ENCODE measurements at places on chromosomes 16 and 17.
A peak's percentile ranks its signal among the peaks of the same experiment; 100 is the strongest.

GRCh38 chr16:15498427-15499175 is 64.2 kb downstream of the BMERB1 start:
- no peaks in the 10 kb centered on the region for H3K36me3 ChIP-seq
- H3K4me1 ChIP-seq: peaks cover 21% of the 10 kb centered on the region

DNA sequence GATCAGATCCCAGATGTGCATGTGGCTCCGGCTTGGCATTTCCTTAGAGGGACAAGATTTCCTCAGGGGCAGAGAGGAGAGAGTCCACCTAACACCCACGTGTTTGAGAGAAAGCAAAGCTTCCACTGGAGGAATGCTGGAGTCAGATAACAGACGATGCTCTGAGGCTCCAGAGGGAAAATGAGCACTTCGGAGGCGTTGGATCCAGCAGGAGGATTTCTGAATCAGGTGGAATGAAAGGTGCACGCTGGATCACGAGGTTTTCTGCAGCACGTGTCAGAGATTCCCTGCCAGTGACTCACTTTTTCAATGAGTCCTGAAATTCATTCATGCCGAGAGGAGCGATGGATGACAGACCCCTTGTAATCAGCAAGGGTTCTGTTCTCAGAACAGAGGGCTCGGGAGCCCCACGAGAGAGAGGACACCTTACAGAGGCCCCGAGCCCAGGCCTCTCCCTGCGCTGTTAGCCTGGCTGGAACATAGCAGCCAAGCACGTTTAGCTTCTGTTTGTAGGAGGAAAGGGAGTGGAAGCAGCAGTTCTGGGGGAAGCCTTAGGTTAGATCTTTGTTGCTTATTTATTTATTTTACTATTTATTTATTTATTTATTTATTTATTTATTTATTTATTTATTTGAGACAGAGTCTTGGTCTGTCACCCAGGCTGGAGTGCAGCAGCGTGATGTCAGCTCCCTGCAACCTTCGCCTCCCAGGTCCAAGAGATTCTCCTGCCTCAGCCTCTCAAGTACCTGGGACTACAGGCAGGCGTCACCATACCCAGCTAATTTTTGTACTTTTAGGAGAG is 49.3 kb upstream of the JPH3 start:
- no peaks in the 10 kb centered on the region for H3K27me3 ChIP-seq
- H3K36me3 ChIP-seq: no peaks in the 10 kb centered on the region
- no peak overlapping the region for H3K4me3 ChIP-seq
- no peak overlapping the region for H3K27ac ChIP-seq
- no peaks in the 10 kb centered on the region for H3K4me1 ChIP-seq

- no peak overlapping the region for H3K4me3 ChIP-seq
- no peaks in the 10 kb centered on the region for H3K36me3 ChIP-seq
- no peaks in the 10 kb centered on the region for H3K4me1 ChIP-seq
- H3K27me3 ChIP-seq: no peaks in the 10 kb centered on the region
- DNase-seq: no peak
Measured at GRCh38 chr16:57725151-57725550, 10.4 kb upstream of the KATNB1 start.

GRCh38 chr16:23509782-23510163 is 521 bp downstream of the GGA2 start:
- no peak for DNase-seq
- peak overlapping the region; percentile 92 for H3K27ac ChIP-seq
- peaks cover 33% of the 10 kb centered on the region for H3K4me1 ChIP-seq
- H3K4me3 ChIP-seq: peak overlapping the region; percentile 85
- H3K36me3 ChIP-seq: peaks cover 3% of the 10 kb centered on the region

- H3K4me1 ChIP-seq: peaks cover 63% of the 10 kb centered on the region
- H3K4me3 ChIP-seq: peak overlapping the region; percentile 53
- H3K27me3 ChIP-seq: no peaks in the 10 kb centered on the region
Measured at GRCh38 chr17:69501591-69502468, 87.3 kb downstream of the MAP2K6 start.

DNA sequence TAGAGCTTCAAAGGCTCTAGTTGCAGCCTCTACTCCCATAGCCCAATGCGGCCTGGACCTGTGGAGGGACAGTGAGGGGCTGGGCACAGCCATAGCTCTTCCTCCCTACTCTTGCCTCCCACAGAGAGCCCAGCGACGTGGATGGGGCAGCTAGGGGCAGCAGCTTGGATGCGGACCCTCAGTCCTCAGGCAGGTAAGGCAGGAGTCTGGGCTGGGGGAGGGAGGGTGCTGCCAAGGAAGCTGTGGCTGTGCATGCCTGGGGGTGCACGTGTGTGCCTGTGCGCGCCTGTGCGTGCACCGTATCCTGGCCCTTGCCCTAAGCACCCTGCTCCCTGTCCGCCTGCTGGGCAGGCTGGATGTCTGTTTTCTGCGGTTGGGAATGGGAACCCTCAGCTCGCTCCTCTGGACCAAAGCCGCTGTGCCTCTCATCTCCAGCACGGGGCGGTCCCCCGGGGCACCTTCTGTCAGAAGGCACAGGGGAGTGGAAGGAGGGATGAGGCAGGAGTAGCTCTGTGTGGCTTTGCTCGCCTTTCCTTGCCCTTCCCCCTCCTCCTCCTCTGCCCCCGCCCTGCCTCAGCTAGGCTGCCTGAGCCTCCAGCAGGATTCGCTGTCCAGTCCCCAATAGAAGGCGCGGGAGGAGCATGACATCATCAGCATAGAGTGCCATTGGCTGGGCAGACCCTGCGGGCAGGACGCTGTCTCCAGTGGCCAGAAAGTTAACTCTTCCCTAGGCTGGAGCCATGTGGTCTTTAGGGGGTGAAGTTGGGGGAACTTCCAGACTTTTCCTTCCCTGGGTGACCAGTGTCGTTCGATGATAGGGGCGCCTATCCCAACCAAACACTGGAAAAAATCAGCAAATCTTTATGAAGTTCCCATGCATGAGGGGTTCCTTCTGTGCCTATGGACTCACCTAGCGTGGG is 797 bp downstream of the PRCD start:
- peak; percentile 94 for DNase-seq
- peaks cover 51% of the 10 kb centered on the region for H3K4me1 ChIP-seq
- peaks cover 13% of the 10 kb centered on the region for H3K27me3 ChIP-seq
- peak overlapping the region; percentile 82 for H3K27ac ChIP-seq
- no peaks in the 10 kb centered on the region for H3K36me3 ChIP-seq

DNA sequence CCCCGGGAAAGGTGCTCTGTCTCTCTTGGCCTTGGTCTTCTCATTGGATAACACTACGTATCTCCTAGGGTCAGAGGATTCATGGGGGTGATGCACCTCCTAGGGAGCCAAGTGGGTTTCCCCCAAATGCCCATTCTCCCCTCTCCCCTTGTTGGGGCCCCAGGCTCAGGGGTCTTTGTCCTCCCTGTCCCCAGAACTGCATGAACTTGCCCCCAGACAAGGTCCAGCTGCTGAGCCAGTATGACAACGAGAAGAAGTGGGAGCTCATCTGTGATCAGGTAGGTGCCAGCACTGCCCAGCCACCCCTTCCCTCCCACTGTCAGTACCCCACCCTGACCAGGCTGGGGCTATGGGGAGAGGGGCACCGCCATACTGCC is 8.7 kb downstream of the FMNL1 start:
- no peaks in the 10 kb centered on the region for H3K36me3 ChIP-seq
- no peak overlapping the region for H3K4me3 ChIP-seq
- no peak for DNase-seq
- H3K27ac ChIP-seq: peak overlapping the region; percentile 81

DNA sequence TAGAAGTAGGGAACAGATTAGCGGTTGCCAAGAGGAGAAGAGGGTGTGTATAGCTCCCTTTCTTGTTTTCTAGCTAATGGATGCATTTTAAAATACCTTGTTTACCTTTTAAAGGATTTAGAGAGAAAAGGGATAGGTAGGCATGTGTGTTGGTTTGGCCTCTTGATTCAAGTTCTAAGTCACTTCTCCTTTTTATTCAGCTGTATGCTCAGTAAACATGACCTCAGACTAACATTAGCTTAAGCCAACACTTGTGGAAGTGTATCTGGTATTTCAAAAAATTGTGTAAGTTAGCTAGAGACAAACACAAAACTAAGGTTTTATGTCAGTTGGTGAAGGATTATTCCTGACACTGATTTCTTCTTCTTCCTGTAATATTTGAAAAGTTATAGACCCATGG is 204.1 kb upstream of the NOG start:
- no peak overlapping the region for H3K27ac ChIP-seq
- H3K4me3 ChIP-seq: no peak overlapping the region
- H3K4me1 ChIP-seq: no peaks in the 10 kb centered on the region
- no peak for DNase-seq

DNA sequence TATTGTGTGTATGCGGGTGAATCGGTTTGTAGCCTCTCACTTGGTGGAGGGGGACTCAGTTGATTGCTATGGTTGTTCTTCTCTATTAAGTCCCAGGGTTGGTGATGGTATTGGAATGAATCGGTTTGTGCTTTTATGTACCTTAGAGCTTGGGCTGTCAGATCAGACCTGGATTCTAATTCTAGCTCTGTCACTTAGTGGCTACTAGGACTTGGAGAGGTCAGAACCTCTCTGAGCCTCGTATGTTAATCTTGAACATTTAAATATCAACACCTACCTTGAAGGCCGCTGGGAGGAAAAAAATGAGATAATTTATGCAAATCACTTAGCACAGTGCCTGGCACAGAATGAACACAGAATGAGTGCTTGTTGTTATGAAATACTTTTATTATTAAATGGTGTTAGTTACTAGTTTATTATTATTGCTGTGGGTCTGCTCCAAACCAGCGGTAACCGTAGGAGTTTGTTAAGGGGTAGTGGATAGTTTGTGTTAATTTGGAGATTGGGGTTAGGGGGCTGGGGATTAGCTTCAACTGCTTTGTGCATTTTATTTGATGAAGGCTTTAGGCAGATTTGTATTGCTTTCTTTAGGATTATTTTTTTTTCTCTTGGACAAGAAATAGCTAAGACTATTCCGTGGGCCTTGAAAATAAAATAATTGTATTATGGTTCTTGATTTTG is 3.5 kb downstream of the KDM6B start:
- DNase-seq: no peak
- H3K27ac ChIP-seq: peak overlapping the region; percentile 97
- no peaks in the 10 kb centered on the region for H3K27me3 ChIP-seq
- H3K4me3 ChIP-seq: peak overlapping the region; percentile 81
- peaks cover 56% of the 10 kb centered on the region for H3K4me1 ChIP-seq

DNA sequence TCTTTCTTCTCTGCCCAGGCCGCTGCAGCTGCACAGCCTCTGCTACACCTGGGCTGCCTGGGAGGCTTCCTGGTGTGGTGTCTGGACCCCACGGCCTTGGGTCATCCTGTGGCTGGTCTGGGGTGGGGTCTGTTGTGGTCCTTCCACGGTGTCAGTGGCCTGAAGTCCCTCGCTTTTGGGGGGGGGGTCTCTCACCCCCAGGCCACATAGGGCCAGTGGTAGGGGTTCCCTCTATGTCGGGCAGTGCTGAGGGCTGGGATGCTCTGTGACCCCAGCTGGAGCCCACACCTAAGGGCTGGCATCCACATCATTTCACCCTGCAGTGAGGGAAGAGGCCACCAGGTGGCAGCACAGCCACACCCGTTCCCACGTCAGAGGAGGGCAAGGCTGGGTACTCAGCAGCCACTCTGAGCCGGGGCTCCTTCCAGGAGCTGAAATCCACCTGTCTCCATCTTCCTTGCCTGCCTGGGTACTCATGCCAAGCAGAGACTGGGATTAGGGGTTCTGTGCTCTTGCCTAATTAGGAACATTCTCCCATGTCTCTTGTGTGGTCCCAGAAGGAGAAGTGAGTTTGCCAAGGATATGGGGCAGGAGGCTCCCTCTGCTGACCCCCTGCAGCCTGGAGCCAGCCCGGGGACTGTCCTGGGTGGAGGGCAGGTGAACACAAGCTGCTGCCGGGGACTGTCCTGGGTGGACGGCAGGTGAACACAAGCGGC is 13.0 kb downstream of the ENGASE start:
- no peak overlapping the region for H3K27ac ChIP-seq
- peaks cover 43% of the 10 kb centered on the region for H3K36me3 ChIP-seq
- no peak for DNase-seq
- peaks cover 15% of the 10 kb centered on the region for H3K27me3 ChIP-seq

GRCh38 chr17:6677158-6677831 is 25.7 kb downstream of the C17orf100 start:
- peaks cover 4% of the 10 kb centered on the region for H3K27me3 ChIP-seq
- no peak overlapping the region for H3K4me3 ChIP-seq
- no peak for DNase-seq
- H3K36me3 ChIP-seq: no peaks in the 10 kb centered on the region
- no peaks in the 10 kb centered on the region for H3K4me1 ChIP-seq

- peaks cover 15% of the 10 kb centered on the region for H3K4me1 ChIP-seq
- H3K27me3 ChIP-seq: peaks cover 14% of the 10 kb centered on the region
- peak; percentile 39 for DNase-seq
- H3K4me3 ChIP-seq: no peak overlapping the region
Measured at GRCh38 chr17:43986225-43986981, 18.0 kb upstream of the NAGS start.

DNA sequence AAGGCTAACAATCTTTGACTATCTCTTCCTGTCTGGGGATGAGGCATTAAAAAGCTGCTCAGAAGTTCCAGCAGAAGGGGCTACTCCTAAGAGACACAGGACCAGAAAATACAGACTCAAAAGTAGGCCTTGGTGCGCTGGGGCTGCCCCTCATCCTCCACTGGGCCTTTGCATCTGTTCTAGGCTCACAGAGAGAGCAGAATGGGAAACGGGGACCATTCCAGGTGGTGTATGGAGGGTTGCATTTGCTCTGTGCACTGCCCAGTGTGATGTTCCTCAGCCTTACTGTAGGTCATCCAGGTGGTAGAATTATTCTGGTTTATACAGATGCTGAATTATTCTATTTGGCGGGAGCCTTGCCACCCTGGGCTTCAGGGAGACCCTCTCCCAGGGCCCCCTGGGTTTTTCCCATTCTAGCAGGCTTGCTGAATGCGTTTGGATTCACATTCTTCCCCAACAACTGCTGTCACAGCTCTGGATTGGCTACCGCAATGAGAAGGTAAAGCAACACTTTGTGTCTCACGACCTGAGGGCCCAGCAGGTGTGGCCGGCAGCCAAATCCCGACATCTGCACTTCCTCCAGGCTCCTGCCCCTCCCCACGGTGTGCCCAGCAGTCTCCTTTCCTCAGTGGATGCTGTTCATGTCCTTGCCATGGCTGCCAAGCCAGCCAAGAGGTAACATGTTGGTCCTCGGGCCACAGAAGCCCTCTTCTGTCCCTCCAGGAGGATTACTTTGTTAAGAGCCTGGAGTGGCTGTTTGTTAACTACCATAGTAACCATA is 25.0 kb upstream of the ZNHIT3 start:
- no peak overlapping the region for H3K4me3 ChIP-seq
- H3K36me3 ChIP-seq: no peaks in the 10 kb centered on the region
- H3K4me1 ChIP-seq: no peaks in the 10 kb centered on the region
- DNase-seq: no peak
- H3K27me3 ChIP-seq: peaks cover 44% of the 10 kb centered on the region

- H3K4me1 ChIP-seq: peaks cover 21% of the 10 kb centered on the region
- DNase-seq: peak; percentile 70
- H3K4me3 ChIP-seq: no peak overlapping the region
- no peaks in the 10 kb centered on the region for H3K27me3 ChIP-seq
Measured at GRCh38 chr17:81044764-81045589, 10.0 kb downstream of the BAIAP2 start.

Measured in gastrocnemius medialis (tissue), 4 donors.